ENCODE measurements at places on chromosomes 12 and 14. TPM values are rescaled to one million over a fixed set of nuclear protein-coding genes. Genes with fewer than 3 reads are reported as not detected.

The ACSM4 gene
- total RNA-seq, result not detected

- no peak for DNase-seq
Measured at GRCh38 chr12:53498235-53498630, 1.0 kb downstream of the MAP3K12 start.

DNA sequence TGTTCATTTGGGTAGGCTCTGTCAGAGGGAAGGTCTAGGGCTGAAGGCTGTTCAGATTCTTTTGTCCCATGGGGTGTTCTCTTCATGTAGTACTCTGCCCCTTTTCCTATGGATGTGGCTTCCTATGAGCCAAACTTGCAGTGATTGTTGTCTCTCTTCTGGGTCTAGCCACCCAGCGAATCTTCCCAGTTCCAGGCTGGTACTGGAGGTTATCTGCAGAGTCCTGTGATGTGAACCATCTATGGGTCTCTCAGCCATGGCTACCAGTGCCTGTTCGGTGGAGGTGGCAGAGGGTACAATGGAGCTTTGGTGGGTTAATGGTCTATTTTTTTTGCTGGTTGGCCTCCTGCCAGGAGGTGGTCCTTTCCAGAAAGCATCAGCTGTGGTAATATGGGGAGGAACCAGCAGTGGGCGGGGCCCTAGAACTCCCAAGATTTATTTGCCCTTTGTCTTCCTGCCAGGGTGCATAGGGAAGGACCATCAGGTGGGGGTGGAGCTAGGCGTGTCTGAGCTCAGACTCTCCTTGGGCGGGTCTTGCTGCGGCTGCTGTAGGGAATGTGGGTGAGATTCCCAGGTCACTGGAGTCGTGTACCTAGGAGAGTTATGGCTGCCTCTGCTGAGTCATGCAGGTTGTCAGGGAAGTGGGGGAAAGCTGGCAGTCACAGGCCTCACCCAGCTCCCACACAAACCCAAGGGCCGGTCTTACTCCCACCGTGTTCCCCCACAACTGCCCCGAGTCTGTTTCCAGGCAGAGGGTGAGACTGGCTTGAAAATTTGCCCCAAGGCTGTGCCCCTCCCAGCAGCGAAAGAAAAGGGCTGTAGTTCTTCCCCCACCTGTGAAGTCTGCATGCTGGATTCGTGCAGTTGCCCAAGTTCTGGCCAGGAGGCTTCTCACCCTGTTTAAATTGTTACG is 17.5 kb downstream of the MTRFR start:
- DNase-seq, result no peak

- no peak for DNase-seq
Measured at GRCh38 chr14:91250912-91251311, 6.4 kb upstream of the GPR68 start.

All from SJSA1 (cell line).